Activated T-cell treated with anti-CD3 and anti-CD28 coated beads for 24 hours (primary cell): ENCODE measurements at places on chromosomes 7 and 10.
A peak's percentile ranks its signal among the peaks of the same experiment; 100 is the strongest.

DNA sequence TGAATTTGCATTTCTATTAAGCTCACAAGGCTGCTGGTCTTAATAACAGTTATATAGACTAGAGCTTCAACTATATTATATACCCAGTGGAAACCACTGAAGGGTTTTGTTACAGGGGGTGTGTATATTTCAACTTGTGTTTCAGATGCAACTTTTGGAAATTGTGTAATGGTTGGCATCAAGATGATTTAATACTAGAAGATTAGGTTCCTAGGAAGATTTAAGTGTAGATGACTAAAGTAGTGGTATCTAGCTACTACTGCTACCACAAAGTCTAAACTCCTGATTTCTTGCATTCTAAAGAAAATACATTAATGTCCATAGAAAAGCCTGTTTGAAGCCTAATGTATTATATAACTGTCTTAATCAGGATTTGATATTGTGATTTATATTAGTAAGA is 30.2 kb downstream of the AHR start:
- no peak for DNase-seq

- no peak for DNase-seq
These were observed 28.4 kb upstream of the IFRD1 start for GRCh38 chr7:112421666-112422486.

GRCh38 chr10:5592070-5592469 is 67.3 kb downstream of the CALML3 start:
- DNase-seq = no peak

DNA sequence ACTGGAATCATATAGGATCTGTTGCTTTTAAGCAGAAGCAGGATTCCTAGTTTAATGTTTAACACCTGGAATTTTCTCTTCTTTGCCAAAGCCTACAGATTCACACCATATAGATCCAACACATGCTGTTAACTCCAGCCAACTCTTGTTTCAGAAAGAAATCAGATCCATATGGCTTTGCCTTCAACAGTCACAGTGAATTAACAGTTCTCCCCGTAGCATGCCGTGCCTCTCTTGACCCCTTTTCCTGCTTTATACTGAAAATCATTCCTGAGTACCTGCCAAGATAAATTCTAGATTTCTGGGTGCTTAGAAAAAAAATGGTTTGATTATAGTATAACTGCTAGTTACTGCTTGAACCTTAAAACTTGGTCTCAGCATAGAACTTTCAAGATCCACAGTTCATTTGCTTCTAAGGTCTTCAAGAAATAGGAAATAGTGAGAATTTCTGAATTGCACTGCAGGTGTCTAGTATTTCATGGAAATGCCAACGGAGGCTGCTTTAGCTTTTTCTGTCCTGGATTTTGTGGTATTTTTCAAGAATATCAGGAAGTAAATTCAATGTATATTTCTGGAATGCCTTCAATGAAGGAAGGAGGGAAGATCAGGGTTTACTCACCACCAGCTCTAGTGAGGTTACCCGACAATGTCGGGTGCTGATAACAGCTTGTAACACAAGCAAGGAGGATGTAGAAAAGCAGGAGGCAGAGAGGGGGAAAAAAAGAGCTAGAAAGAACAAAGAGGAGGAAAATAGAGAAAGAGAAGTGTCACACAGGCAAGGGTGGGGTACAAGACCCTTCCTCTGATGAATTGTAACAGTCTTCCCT is 6.6 kb downstream of the AASS start:
- no peak for DNase-seq

DNA sequence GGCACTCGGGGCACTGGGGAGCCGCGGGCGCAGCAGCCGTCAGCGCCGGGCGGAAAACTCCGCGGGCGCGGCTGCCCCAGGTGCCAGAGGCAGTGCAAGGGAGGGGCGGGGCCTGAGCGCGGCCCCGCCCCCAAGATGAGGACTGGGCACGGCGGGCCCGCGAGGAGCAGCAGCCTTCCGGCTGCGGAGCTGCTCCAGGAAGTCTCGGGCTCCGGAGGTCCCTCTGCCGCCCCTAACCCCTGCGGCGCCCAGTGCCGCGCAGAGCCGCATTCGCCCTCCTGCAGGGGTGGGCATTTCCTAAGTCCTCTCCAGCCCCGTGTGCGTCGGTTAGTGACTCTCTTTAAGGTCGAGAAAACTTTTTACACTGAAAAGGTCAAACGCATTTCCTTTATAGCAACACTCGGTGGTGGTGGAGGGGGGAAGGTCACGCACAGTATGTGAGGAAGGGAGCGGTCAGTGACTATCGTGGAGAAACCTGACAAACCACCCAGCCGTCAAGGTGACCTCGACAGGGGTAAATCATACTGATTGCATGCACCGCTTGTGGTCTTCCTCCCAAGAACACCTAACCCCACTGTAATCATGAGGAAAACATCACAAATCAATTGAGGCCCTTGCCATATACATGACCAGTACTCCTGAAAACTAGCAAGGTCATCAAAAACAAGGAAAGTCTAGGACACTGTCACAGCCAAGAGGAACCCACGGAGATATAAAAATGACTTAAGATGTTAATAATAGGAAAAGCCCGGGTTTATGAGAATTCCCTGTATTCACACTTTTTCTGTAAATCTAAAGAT is at the start of gene ANXA11:
Gene ANXA11 (minus strand): TSS at position 61 of the 800 bp plus-strand sequence. CDS start 32,676 bp downstream, outside the sequence.
- peak; percentile 76 for DNase-seq

DNA sequence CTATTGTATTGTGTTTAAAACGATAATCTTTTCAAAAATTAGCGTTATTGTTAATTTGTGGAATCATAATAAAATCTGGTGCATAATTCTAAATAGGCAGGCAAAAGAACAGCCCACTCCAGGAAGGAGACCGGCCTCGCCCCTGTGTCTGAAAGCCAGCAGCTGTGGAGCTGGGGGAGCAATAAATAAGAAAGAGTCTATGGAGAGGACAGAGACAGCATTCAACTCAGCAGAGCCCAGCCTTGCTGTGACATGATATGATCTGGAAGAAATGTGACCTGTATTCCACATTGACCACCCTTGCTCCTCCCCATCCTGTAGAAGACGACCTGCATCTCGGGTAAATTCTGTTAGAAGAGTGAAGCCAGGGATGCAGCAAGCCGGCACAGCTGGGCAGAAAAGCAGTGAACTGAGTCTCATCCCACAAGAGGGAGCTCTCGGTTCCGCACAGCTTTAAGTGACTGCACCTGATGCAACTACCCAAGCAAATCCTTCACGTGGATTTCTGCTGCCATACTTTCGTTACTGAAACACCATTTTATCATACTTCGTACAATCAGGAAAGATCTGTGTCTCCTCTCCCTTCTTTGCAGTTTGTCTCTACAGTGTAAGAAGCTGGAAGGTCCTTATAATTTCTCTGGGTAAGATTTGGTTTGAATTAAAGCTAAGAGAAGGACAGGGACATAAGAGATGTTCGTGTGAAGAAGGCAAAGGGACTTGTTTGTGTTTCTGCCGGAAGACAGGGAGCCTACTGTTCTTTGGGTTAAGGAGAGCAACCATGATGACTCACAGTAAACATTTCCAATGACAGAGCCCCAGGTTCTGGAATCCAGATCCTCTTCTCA is 427.1 kb downstream of the GPAM start:
- DNase-seq = no peak

DNA sequence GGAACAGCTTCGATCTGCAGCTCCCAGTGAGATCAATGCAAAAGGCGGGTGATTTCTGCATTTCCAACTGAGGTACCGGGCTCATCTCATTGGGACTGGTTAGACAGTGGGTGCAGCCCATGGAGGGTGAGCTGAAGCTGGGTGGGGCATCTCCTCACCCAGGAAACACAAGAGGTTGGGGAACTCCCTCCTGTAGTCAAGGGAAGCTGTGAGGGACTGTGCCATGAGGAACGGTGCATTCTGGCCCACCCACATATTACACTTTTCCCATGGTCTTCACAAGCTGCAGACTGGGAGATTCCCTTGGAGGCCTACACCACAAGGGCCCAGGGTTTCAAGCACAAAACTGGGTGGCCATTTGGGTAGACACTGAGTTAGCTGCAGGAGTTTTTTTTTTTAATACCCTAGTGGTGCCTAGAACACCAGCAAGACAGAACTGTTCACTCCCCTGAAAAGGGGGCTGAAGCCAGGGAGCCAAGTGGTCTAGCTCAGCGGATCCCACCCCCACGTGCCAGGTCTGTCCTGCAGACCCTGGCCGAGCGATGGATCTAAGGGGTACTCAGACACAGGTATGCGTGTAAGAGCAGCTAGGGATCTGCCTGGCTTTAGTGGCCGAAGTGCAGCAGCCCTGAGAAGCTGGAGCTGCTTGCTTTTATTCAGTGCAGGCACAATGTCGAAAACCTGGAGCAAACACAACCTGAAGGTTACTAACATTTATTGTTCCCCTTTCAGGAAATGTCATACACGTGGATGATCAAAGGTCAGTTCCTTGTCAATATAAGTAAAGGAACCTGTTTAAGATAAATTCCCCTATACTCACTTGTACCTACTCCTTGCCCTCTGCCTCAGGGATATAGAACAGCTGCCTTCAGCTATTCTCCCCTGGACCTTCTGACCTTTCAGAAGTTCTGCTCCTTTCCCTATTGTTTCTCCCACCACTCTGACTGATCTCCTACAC is 3.1 kb upstream of the SAMD9 start:
- no peak for DNase-seq

DNA sequence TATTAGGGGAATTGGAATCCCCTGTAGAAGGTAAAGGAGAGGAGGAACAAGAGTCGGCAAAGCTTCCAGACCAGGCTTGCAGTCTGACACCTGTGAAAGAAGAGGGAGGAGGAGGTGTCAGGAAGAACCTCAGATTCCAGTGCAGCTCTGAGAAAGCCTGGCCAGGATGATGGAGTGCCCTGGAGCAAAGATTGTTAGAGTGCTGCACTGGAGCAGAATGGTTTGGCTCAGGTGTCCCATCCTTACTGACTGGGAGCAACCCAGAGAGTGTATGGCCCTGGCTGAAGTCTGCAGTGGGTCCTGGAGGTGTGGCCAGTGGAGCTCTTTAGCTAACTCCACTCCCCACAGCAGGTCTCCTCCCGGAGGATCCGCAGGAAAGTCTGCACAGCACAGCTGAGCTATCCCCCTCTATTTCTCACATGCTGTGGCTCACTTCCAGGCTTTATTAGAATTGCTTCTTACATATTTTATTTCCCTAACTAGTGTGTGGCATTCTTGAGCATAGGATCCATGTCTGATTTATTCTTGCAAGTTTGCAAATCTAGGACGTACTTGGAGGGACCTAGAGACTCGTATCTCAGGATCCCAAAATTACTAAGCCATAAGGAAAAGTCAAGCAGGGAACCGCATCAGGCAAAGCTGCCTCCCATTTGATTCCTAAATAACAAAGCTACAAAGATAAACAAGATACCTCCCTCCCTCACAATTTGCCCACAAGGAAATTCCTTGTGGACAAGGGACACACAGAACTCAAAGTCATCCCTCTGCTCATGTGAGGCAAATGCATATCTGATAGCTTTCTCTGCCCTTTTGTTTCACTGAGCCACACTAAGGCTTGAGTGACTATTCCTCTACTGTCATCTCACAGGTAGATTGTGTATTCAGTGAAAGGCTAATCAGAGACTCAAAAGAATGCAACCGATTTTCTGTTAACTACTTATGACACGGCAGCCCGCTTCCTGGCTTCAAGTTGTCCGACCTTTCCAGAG is 58.8 kb downstream of the VIM start:
- no peak for DNase-seq

GRCh38 chr10:4255751-4256150 is 470.7 kb upstream of the KLF6 start:
- DNase-seq = no peak

- DNase-seq = no peak
These were observed 127.2 kb upstream of the RSU1 start for GRCh38 chr10:16944402-16944801.

GRCh38 chr10:117622471-117623184 is 80.1 kb downstream of the EMX2 start:
- DNase-seq = no peak

DNA sequence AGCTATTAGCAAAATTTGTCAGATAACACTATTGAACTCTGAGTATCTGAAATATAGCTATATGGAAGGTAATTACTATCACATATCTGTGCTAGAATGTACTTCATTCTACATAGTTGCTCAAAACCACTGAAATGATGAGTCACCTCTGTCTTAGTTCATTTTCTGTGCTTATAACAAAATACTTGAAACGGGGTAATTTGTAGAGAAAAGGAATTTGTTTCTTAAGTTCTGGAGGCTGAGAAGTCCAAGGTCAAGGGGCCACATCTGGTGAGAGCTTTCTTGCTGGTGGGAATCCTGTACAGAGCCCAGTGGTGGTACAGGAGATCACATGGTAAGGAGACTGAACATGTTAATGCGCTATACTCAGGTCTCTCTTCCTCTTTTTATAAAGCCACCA is 41.9 kb upstream of the TNKS2 start:
- no peak for DNase-seq

GRCh38 chr7:19017374-19017773 is 100.1 kb downstream of the TWIST1 start:
- no peak for DNase-seq

GRCh38 chr10:130459851-130460490 is 323.8 kb downstream of the GLRX3 start:
- no peak for DNase-seq

DNA sequence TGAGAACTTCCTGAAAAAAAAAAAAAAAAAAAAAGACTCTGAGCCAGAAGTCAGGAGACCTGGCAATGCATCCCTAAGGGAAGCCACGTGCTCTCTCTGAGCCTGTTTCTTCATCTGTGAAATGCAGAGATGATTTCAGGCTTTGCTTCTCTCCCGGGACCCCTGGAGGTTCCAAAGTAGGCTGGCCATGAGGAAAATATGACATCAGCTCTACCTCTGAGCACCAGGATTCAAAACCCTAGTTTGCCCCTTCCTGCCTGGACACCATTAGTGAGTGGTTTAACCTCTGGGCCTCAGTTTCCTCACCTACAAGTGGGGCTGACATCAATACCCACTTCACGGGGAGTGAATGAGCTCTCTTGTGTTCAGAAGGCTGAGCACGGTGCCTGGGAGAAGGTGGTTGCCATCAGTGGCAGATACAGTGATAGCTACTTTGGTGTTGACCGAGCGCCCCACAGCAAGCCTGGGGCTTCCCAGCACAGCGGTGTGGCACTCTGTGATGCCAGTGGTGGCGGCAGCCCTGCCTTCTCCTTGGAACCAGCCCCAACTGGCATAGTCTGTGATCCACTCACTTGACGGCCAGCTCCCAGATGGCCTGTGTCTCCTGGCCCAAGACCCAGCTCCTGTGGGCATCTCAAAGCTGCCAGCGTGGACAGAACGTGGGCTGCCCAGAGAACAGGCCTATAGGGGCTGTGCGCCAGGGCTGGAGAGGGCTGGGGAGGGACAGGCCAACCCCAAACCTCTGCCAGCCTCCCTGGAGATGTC is 153.1 kb upstream of the UNC5B start:
- DNase-seq = no peak

GRCh38 chr10:50512743-50513416 is 110.9 kb downstream of the SGMS1 start:
- no peak for DNase-seq

GRCh38 chr7:112869111-112869774 is 79.0 kb upstream of the TMEM168 start:
- DNase-seq = peak; percentile 37

GRCh38 chr10:20647756-20648155 is 249.4 kb downstream of the NEBL start:
- no peak for DNase-seq
